ENCODE measurements at places on chromosomes 5 and 9. TPM values are rescaled to one million over a fixed set of nuclear protein-coding genes. Genes with fewer than 3 reads are reported as not detected.

Gene FBXL7
- polyA plus RNA-seq, result 23.9 TPM

Gene NTNG2
- 0.23 TPM for polyA plus RNA-seq

Gene BTNL8
- 0.58 TPM for polyA plus RNA-seq

Gene PLAC8L1
- 0.68 TPM for polyA plus RNA-seq

Gene SPATA31E1
- polyA plus RNA-seq, result 0.03 TPM

Gene MARCHF3
- polyA plus RNA-seq, result 7.2 TPM

Gene ACER2
- 4.9 TPM for polyA plus RNA-seq

Gene FOXD4L5
- polyA plus RNA-seq, result 0.10 TPM

Gene TEX53
- not detected for polyA plus RNA-seq

Gene NME5
- 23.3 TPM for polyA plus RNA-seq

Gene TRIM32
- polyA plus RNA-seq, result 21.5 TPM

Gene ZDHHC11
- 3.5 TPM for polyA plus RNA-seq

Gene ADRA1B
- 2.3 TPM for polyA plus RNA-seq

- no peak for DNase-seq
Observed at GRCh38 chr5:120096413-120096812, 367.7 kb upstream of the PRR16 start.

- DNase-seq, result no peak
Observed at GRCh38 chr9:38761999-38762398, 42.1 kb upstream of the FAM240B start.

GRCh38 chr5:26569241-26569928 lies 469.0 kb downstream of the CDH9 start:
- DNase-seq, result no peak

- DNase-seq, result no peak
Observed at GRCh38 chr9:21695443-21695842, 107.0 kb upstream of the MTAP start.

GRCh38 chr5:593511-593910 lies 18.6 kb upstream of the CEP72 start:
- DNase-seq, result no peak

GRCh38 chr9:120583958-120584369 lies 4.0 kb upstream of the CDK5RAP2 start:
- DNase-seq, result peak; percentile 10

DNA sequence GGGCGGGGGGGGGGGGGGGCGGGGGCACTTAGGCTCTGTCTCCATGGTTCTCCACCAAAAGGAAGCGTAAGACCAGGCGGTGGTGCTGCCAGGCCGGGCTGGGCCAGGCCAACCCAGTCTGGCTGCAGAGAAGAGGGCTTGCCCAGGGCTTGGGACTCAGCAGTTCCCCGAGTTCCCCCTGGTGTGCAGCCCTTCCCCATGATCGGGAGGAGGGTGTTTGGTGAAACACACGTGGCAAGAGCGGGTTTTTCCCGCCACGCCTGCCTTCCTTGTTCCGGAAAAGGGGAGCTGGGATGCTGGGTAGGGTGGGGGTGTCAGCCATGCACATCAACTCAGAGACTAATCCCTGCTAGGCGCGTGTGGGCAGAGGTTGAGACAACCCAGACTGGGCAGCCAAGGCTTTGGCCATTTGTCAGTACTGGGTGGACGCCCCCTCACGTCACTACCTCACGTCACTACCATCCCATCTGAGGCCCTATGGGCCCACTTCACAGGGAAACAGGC lies 32.9 kb downstream of the PRRX2 start:
- no peak for DNase-seq

DNA sequence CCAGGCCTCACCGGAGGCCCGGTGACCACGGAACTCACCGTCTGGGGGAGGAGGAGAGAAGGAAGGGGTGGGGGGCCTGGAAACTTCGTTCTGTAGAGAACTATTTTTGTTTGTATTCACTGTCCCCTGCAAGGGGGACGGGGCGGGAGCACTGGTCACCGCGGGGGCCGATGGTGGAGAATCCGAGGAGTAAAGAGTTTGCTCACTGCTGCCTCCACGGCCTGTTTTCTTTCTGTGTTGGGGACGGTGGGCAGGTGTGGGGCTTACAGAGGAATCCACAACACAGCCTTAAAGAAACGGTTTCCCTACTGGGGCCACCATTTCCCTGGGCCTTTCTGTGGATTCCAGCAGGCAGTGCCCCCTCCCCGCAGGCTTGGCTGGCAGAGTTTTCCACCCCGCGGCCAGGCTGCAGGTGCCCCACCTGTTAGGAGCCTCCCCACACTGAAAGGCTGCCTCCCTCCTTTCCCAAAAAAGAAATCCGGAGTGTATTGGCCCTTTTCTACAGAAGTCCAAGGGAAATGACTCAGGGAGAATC lies 80.8 kb downstream of the NTNG2 start:
- no peak for DNase-seq

- no peak for DNase-seq
Observed at GRCh38 chr9:114894609-114895433, 35.6 kb downstream of the TNFSF8 start.

DNA sequence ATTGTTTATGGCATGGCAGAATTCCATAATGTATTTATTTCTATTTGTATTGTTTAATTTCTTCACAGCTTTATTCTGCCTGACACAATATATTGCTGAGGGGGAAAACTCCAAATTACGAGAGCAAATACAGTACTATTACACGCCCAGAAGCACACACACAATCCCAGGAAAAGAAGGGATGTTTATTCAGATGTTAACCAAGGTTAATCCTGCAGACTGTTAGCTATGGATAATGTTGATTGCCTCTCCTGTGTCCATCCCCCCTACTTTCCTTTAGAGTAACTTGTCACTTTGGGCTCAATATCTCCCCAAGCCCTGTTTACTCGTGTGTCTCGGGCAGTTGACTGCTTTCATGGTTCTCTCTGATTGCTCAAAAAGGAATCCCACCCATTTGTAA lies 84.2 kb upstream of the ERCC6L2 start:
- DNase-seq, result no peak

DNA sequence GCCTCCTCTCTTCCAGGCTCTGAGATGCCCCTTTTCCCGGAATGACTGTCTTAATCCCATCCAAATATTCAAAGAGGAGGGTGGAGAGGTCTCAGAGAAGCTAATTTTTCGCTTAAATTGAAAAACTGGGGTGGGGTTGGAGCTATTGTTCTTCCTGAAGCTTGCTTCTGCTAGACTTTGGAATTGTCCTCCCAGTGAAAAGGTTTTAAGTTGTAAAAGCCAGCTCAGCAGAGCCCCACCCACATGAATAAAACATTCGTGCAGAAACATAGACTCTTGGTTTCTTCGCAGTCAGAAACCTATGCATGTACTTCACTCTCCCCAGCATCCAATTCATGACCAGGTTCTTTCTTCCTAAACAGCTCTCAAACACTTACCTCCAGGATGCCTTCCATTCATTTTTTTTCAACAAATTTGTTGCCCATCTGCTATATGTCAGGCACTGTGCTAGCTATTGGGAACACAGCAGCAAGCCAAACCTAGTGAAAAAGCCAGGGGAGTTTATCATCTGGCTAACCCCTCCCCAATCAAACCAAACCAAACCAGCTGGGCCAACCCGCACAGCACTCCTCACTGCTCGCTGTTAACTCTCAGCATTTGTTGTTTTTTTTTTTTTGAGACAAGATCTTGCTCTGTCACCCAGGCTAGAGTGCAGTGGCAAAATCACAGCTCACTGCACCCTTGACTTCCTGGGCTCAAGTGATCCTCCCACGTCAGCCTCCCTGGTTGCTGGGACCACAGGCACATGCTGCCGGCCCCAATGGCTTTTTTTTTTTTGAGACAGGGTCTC lies 37.9 kb upstream of the OCLN start:
- DNase-seq, result no peak

DNA sequence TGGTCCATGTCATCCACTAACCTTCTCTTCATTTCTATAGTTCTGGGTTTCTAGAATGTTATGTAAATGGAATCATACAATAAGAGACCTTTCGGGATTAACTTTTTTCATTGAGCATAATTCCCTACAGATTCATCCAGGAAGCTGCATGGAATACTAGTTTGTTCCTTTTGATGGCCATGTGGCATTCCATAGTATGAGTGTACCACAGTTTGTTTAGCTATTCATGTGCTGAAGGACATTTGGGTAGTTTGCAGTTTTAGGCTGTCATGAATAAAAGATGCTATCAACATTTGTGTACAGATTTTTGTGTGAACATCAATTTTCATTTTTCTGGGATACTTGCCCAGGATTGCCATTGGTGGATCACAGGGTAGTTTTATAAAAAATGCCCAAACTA lies 6.8 kb upstream of the SPTLC1 start:
- DNase-seq, result no peak

DNA sequence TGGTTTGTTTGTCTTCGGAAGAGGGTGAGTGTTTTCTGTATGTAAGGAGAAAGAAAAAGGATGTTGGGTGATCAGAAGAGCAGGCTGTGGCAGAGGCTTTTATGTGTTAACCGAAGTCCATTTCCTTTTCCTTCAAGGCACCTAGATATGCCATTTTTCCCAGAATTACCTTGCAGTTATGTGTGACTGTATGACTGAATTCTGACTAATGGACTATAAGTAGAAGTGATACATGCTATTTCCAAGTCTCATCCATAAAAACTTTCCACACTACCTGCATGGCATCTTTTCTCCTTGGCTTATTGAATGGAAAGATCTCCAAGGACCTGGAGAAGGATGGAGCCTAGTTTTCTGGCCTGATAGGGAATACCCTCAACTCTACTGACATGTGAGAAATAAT lies 10.6 kb upstream of the NDUFS4 start:
- DNase-seq, result no peak

GRCh38 chr5:94709277-94709676 lies 90.8 kb downstream of the SLF1 start:
- no peak for DNase-seq

DNA sequence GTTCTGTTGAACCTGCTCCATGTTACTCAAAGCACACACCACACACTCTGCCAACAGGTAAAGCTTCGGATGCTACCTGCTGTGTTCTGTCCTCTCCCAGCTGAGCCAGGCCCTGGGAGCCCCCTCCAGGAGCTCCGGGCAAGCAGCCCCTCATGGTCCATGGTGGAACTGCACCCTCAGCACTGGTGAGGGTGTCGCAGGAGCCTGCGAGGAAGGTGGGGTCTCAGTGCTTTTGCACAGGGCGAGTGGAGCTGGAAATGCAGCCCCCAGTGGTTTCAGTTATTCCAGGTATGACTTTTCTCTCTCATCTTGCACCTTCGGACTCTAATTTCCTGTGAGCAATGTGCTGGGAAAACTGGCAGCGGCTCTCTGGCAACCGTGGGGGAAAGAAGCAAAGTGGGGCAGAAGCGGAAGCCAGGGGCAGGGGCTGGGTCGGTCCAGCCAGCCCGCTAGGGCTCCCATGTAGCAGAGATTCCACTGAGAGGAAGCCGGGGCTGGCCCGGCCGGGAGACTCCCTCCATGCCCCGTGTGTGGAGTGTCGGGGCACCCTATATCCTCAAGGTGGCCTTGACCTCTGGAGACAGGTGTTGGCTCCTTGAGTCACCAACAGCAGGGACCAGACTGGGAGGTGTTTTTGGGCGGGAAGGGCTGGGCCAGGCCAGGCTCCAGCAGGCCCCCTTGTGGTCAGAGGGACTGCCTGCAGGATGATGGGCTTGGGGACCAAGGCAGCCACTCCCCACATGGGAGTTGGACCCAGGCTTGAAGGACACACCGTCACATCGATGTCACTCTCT lies 75.6 kb upstream of the PRSS3 start:
- DNase-seq, result no peak

DNA sequence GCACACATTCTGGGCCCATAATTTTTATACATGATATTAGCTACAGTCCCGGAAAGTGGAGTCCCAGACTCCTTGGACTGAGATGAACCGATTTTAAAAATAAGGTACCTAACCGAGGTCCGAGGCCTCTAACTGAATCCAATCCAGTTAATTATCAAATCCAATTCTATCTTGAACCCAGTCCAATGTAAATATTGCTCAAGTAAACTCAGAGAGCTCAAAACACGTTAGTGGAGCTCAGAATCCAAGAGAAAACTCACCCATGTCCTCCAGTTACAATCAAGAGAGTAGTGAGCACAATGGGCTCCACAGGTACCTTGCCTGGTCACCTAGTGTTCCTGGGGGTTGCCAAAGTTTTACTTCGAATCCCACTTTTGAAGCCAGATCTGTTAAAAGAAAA lies 37.9 kb upstream of the DIRAS2 start:
- no peak for DNase-seq

- no peak for DNase-seq
Observed at GRCh38 chr9:116837018-116837989, 150.2 kb downstream of the TRIM32 start.

- no peak for DNase-seq
Observed at GRCh38 chr5:62588668-62589067, 10.0 kb downstream of the LRRC70 start.

GRCh38 chr5:96909003-96909402 lies 26.9 kb upstream of the LNPEP start:
- no peak for DNase-seq

DNA sequence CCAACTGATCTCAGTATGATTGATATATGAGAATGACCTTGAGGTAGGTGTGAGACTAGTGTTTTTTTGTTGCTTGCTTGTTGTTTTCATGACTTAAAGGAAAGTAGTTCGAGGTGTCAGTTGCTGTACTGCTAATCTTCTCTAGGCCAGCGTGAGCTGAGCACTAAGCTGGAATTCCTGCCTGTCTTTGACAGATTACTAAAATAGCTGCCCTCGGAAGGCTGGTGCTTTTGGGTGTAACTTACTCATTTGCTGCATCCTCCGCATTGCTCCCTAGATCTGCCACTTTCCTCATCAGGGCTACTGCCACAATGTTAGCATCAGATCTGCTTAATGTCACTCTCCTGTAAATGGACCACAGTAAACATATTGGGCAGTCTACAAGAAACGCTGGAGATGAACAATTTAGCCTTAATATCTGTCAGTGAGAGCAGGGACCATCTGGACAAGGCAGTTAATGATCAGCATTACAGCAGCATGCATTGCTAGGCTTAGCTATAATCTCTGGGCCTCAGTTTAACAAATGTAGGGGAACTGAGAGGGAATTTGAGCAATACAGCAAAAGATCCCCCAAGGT lies 106.6 kb upstream of the CDH6 start:
- no peak for DNase-seq

Measured in right renal cortex interstitium (tissue), 3 donors.